SIG-M5 (cell line): ENCODE measurements at places on chromosomes 5 and 9.

GRCh38 chr5:56447232-56447631 is 214.1 kb upstream of the ANKRD55 start:
- no peak for DNase-seq

GRCh38 chr9:135332979-135333748 is 146.4 kb upstream of the PPP1R26 start:
- DNase-seq = no peak

DNA sequence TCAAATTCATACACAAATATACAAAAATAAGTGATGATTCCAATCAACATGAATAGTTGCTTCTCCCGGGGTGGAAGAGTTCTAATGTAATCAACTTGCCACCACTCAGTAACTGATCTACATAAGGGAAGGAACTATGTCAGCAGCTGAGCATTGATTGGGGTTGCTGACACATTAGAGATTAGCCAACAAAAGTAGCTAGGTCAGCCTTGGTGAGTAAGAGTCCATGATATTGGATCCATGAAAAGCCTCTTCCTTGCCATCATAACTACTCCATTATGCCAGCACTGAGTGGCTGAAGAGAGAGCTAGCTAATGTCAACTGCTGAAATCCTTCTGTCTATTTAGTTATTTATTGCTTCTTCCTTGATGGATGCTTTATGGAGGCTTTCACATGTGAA is 309.8 kb downstream of the NFIB start:
- DNase-seq = no peak

- no peak for DNase-seq
These were observed 50.5 kb upstream of the STC2 start for GRCh38 chr5:173378727-173379126.

DNA sequence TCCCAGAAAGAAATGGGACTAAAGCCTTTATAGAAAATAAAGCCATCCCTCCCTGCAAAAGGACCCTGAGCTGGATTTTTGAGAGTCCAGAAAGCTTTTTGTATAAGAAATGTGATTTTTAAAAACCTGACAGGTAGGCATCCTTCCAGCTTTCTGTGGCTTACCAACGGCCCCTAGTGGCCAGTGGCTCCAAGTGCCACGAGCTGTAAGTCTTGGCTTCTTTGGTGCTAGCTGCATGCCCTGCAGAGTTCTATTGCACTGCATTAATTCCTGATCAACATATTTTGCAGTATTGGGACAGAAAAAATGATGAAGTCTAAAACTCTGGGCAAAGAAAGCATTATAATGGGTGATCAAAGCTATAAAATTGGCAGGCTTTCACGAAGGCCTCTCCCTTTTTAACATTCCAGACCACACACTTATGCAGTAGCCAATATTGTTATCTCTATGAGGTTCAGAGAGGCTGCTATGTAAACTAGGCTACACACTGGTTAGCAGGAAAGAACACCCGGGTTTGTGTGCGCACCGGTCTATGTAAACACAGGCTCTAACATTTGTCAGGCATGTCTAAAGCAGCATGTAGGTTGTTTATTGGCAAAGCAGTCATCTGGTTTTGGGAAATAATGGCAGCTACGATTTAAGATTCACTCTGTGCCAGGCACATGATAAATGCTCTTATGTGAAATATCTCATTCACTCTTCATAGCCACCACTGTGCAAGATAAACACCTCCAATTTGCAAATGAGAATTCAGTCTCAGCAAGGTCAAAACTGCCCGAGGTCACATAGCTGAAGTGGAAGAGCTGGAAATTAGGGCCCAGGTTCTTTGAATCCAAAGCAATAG is 55.2 kb downstream of the NMUR2 start:
- DNase-seq = no peak

DNA sequence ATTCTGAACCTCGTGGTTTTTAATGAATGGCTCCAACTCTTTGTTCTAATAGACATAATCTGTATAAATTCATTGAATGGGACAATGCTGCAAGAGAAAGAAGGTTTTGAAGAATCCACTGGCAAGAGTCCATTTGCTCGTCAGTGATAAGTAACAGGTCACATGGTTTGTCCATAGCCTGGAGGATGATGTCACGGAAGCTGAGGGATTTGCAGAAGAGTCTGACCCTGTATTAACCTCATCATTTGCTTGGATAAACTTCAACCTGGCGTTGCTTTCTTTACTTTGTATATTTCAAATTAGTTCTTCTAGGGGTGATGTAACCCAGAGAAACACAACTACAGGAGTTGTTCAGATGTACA is 197.4 kb downstream of the GAS1 start:
- DNase-seq = no peak

DNA sequence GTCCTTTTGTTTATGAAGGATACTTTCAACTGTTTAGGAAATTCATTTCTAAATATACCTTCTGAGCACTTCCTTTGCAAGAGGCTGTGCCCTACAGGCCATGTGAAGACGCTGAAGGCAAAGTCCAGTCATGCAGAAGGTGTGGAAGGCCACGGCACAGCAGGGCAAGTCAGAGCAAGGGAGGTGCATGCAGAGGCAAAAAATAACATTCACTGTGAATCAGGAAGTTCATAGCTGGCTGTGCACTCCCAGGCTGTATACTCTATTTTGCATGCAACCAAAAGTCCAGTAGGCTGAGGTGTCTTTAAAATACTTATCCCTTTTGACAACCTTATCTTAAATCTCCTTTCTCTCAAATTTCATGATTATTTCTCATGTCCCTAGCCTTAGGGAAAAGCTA is 50.3 kb downstream of the GNAQ start:
- DNase-seq = no peak

- DNase-seq = no peak
These were observed 295.7 kb downstream of the MED10 start for GRCh38 chr5:6082685-6083084.

DNA sequence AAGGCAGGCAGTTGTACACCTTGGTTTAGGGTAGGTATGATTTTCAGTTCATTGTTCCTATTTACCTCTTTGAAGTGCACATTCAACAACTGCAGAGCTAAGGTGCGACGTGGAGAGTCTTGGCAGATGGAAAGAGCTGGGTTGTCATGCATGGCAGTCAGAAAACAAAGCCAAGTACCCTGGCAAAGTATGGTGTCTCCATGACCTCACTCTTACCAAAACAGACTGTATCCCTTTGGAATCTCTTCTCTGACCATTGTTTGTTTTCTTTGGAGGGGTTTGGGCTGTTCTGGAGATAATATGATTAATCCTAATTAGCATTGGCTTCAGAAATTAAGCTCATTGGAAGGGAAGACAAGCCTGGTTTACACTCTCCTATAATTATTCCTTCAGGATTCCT is 665.7 kb downstream of the DNAH5 start:
- DNase-seq = no peak
